ENCODE measurements at places on chromosomes 16 and 17.
A peak's percentile ranks its signal among the peaks of the same experiment; 100 is the strongest.

DNA sequence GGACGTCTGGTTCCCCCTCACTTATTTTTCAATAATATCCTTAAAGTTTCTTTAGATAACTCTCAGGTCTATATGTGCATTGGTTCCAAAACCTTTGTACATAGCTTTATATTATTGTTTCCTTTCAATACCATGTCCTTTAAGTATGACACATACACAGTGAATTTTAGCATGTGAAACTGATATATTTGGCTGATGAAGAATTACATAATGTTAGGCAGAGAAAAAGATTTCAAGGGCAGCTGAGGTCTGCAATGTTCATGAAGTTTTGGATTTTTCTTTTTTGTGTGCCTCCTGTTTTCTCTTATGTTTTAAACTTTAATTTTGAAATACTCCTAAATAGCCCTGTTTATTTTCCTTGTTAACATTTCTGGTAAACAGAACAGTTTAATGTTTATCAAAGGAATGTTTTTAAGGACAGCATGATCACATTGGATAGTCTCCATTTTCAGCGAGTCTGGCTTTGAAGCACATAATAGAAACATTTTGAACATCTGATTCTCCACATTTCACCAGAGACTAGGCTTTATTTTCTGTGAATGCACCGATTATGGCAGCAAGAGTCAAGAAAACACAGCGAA, 32.9 kb upstream of the FBXO47 start:
- no peak for DNase-seq

GRCh38 chr17:73595479-73595878, 48.8 kb downstream of the SDK2 start:
- peak; percentile 31 for DNase-seq

DNA sequence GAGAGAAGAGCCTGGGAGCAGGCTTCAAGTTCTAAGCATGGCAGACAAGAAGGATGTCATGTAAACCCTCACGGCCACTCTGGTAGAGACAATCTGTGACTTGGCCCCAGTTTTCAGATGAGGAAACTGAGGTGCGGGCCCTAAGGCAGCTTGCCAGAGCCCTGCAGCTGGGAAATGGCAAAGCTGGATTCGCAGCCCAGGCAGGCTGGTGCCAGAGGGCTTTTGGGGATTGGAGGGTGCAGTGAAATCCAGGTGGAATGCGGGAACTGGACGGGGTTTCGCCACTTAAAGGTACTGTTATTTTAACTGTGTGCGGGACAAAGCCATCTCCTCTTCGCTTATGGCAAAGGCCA, 477 bp upstream of the OSGIN1 start:
- no peak for DNase-seq

- no peak for DNase-seq
These were observed 27.9 kb upstream of the C16orf95 start for GRCh38 chr16:87344931-87345631.

DNA sequence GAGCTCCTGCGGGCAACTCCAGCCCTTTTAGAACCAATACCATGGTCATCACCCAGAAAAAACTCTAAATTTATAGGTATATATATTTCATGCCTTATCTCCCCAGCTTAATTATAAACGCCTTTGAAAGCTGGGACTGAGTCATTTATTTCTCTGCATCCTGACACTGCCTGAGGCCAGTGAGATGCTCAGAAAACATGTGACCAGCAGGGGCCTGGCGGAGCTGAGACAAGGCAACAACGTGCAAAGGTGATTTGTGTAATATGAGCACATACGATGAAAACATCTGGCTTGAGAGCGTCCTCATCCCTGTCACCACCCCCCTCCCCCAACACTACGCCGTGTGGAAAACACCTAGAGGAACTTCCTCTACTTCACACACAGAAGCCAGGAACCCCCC, 22.7 kb downstream of the NXN start:
- no peak for DNase-seq

DNA sequence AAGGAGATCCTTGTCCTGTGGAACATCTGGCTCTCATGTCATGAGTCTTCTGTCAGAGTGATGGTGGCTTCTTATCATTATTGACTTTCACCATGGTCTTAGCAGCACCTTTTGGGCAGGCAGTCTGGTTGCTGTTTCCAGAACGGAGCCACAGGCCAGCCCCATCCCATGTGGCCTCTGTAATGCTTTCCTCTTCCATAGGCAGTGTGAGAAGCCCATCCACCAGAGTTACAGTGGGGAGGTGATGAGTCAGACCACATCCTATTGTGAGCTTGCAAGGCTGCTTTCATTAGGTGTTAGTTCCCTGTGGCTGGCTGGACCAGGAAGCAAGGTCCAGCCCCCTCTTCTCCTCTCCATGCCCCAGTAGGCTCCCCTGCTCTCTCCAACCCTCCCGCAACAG, 30.8 kb upstream of the SPACA3 start:
- no peak for DNase-seq

DNA sequence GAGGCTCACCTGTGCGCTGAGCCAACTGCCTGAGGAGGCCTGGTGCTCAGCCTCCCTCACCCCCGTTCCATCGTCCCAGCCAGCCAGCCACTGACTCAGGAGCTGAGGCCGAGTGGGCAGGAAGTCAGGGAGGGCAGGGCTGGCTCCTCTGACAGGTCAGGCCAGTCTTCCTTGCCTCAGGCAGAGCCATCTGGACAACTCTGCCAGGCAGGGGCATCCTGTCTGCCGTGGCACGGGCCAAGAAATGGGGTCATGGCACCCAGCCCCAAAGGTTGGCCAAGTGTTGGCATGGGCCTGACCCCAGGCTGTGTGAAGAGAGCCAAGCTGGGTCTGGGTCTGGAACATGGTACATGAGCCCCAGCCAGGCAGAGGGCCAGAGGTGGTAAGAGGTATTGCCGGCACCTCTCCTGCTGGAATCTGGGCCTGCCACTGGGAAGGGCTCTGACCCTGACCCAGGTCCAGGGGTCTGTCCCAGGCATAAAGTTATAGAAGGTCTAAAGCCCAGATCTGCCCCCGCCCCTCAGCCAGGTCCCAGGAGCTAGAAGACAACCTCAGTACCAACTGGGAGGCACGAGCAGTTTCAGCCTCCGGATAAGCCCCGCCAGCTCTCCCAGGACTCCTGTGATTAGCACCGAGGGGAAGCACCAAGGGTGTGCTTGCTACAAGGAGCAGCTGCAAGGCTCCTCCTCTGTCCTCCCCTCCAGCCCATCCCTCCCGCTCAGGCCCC, 2.5 kb upstream of the VASN start:
- no peak for DNase-seq

DNA sequence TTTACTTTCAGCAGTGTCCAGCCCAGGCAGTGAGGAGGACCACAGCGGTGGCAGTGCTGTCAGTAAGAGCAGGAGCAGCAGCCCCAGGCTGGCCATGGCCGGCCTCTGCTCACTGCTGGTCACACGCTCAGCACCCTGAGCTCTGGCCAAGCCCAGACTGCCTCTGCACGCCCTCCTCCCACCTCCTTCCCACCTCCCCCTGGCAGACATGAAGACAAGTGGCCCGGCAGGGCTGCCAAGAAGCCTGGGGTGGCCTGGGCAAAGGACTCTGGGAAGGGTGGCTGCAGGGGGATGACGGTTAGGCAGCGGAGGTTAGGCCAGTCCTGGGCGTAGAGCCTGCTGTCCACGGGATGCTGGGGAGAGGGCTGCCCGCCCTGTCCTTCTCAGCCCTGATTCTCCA, at the start of gene C16orf89:
Gene C16orf89, minus strand, starts transcription at position 144 of the 400 bp plus-strand sequence. Its CDS starts 48 bp downstream, at position 96.
- no peak for DNase-seq

Measured in suppressor macrophage treated with lipopolysaccharide for 4 hours (primary cell).